ENCODE measurements at places on chromosomes 1 and 21.

DNA sequence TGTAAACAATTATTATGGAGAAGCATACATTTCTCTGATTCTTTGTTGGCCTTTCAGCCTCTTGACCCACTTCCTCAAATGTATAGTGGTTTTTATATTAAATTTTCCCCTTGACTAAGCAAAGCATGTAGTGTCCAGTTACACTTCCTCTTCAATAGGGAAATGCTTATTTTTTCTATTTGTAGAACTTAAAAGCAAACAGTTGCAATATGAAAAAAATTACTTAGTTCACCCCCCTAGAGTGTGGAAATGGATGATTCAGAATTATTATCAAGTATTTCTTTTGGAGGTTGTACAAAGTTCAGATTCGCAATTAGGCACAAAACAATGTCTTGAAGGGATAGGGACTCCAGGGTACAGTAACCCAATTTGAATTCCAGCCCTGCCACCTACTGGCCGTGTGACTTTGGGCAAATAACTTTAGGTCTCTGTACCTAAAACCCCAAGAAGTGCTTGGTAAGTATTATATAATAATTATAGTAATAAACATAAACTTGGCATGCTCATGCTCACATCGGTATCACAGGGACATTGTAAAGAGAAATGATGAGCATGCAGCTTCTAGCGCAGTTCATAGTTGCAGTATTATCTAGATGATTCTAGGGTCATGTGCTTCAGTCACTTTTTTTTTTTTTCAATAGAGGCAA, 28.6 kb upstream of the IFNGR2 start:
- DNase-seq, result peak; percentile 63

GRCh38 chr1:246200738-246201137, 306.3 kb downstream of the SMYD3 start:
- no peak for DNase-seq

- DNase-seq, result no peak
Observed at GRCh38 chr1:52709016-52709415, 10.9 kb upstream of the COA7 start.

DNA sequence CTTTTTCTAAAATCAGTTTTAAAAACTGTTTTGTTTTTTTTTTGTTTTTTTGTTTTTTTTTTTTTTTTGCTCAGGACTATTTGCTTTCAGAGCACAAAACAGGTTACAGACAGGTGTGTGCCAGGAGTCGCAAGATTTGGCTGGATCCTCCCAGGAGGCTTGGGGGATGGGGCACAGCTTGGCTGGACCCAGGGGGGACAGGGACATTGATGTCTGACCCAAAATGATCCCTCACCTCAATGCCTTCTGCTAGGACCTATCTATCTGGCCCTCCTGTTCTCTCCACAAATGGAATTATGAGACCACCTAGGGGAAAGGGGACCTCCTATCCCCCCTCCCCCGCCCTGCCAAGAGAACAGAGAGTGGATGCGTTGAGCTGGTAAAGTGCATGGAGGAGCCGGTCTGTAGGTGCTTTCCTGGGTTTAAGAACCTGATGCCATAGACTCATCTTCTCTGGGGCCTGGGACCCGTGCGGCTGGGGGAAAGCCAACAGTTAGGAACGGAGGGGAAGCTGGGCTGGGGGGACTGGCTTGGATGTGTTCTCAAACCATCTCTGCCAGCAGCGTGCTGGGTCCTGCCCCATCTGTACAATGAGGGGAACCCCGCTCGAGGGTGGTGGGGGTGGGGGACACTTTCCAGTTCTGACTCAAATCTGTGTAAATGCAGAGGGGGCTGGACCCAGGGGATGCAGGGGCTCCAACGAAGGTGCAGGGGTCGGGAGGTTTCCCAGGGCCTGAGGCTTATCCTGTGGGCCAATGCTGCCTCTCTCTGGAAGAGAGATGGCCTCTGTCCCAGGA, 28.9 kb downstream of the RUNX3 start:
- no peak for DNase-seq

GRCh38 chr1:180173451-180173850, 18.8 kb downstream of the QSOX1 start:
- DNase-seq, result no peak

DNA sequence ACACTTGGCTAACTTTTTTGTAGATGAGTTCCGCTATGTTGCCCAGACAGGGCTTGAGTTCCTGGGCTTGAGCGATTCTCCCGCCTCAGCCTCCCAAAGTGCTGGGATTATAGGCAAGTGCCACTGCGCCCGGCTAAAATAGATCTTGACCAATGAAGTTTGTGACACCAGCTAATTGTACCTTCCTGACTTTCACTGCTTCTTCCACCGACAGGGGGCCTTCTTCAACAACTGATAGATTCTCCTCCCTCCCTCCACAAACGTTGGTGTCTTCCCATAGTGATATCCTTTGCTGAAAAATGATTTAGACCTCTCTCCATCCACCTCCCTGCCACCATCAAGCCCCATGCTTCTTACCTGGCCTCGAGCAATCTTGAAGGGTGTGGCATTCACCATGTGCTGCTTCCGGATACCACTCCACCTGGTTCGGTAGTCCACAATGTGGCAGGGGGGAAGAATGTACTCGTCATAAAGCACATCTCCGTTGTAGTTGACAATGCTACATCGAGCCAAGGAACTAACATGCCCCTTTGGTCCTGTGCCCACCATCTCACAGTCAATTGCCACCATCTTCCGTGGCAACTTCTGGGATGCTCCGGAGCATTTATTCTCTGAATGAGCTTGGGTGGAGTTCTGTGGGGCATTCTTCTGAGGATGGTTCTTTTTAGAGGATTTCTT, 1.6 kb upstream of the METTL25B start:
- DNase-seq, result peak; percentile 71

GRCh38 chr1:217891966-217892365, 260.8 kb downstream of the SPATA17 start:
- peak; percentile 52 for DNase-seq

DNA sequence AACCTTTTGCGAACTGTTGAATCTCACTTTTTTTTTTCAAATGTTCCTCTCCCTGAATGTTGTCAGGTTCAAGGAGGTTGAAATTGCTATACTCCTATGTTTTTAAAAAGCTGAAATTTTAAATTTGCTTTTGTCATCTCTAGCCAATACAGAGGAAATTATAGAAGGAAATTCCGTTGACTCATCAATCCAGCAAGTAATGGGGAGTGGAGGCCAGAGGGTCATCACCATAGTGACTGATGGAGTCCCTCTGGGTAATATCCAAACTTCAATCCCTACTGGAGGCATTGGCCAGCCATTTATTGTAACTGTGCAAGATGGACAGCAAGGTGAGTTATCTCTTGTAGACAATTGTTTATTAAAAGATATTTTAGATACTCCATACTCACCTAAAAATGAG, 36.3 kb downstream of the GABPB2 start:
- DNase-seq, result peak; percentile 56

GRCh38 chr1:164636757-164637156, 77.8 kb downstream of the PBX1 start:
- no peak for DNase-seq

GRCh38 chr1:156677616-156678596, 699 bp upstream of the NES start:
- DNase-seq, result peak; percentile 70

GRCh38 chr21:34004974-34005373, 68.4 kb upstream of the MRPS6 start:
- no peak for DNase-seq

DNA sequence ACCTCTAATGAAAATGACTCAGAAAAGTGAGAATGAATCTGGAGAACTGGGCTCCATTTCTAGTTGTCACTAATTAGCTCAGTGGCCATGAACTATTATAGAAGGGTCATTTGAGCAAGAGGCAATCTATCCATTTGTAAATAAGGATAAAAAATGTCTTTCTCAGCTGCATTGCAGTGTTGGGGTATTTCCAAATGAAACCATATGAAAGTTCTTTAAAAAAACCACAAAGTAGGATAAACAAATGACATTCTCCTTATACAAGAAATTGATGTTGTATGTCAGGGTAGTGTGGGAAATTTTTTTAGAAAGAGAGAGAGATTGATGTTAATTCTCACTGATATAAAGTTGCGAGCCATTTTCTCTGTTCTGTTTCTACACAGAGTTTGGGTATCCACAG, 26.0 kb downstream of the FMO3 start:
- DNase-seq, result no peak

- no peak for DNase-seq
Observed at GRCh38 chr21:35020436-35020835, 28.7 kb downstream of the RUNX1 start.

DNA sequence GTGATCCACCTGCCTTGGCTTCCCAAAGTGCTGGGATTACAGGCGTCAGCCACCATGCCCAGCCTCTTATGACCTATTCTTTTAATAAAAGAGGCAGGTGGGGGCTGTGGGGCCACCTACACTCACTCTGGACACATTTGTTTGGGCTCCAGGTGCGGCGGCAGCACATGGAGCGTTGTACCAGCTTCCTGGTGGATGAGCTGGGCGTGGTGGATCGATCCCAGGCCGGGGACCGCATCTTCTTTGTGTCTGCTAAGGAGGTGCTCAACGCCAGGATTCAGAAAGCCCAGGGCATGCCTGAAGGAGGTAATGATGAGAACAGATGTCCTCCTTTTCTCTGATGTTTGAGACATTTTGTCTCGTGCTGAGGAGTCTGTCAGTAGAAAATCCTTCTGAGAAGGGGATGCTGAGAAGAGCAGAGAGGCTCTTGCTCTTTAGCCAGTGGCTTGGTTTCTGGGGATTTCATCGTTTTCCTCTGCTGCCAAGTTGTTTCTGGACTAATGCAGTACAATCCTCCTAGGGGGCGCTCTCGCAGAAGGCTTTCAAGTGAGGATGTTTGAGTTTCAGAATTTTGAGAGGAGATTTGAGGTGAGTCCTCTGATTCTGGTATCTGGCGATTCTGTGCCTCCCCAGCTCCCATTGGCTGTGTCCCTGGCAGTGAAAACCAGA, 17.9 kb upstream of the MIIP start:
- DNase-seq, result no peak

DNA sequence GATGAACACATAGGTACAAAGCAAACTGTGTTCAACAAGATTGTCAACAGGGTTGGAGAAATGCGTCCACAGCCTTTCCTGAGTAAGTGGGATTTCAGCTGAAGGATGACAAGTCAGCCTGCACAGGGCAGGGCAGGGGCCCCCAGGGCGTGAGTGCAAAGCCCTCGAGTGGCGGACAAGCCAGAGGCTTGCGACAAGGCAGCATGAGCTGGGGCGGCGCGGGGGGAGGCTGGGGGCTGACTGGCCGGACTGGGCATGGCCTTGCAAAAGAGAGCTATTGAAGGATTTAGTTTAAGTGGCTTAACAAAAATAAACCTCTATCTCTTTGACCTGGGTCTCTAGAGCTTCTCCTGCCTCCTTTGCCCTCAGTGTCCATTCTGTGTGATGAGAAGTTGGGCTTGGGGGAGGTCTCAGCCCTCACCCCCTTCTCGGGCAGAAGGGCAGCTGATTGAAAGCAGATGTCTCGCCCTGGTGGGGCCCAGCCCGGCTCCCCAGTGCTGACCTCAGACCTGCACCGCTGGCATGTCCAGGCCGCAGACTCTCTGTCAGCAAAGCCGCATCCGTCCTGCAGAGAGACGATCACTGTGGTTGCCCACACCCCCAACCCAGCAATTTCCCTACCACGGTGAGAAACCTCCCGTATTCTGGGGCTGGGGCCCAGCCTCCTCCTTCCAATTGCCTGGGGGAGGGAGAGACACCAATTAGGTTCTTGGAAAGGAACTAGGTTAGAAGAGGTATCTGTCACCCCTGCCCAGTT, 24.3 kb upstream of the EPS8L3 start:
- DNase-seq, result no peak

GRCh38 chr1:221573756-221574155, 168.1 kb downstream of the DUSP10 start:
- DNase-seq, result no peak

GRCh38 chr1:24805534-24806301, 60.5 kb downstream of the CLIC4 start:
- peak; percentile 76 for DNase-seq

DNA sequence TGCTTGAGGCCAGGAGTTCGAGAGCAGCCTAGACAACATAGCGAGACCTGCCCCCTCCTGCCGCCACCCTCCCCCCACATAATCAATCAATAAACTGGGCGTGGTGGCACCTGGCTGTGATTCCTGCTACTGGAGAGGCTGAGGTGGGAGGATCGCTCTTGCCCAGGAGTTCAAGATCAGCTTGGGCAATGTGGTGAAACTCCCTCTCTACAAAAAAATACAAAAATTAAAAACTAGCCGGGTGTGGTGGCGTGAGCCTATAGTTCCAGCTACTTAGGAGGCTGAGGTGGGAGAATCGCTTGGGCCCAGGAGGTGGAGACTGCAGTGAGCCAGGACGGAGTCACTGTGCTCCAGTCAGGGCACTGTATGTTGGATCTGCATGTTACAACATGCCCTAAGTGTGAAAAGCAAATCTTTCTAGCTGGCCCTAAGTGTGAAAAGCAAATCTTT, 7.0 kb upstream of the MDM4 start:
- no peak for DNase-seq

GRCh38 chr1:60255565-60255964, 182.0 kb upstream of the C1orf87 start:
- peak; percentile 84 for DNase-seq

DNA sequence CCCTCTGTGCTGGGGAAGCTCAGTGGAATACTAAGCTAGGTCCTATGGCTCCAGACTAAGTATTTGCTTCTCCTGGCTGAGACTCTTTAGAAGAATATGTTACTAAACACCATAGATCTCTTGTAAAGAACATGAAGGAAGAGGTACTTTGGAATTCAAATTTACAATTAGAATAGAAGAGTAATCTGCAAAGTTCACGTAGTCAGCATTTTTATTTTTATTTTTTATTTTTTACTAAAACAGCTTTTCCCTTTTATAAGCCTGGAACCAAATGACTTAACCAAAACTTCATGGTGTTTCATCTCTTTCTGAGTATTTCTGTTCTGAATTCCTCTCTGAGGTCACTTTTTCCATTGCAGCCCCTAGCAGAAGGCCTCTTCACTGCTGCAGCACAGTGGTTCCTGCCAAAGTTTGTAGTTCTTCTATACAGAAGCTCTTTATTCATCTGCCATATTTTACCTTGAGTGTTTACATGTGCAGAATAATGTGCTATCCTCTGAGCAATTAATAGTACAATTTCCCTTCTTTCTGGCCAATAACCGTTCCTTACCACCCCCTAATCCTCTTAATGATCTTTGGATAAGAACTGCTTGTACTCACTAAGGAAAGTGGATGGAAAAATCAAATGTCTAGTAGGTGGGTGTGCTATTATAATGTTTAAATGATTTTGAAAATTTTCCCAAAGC, 27.2 kb downstream of the TSEN15 start:
- no peak for DNase-seq

GRCh38 chr1:89022167-89022959, at the start of gene GBP3:
TSS of gene GBP3 (minus strand) at chr1:89022866. CDS start at chr1:89020721, 2,145 bp downstream.
- DNase-seq, result peak; percentile 65

DNA sequence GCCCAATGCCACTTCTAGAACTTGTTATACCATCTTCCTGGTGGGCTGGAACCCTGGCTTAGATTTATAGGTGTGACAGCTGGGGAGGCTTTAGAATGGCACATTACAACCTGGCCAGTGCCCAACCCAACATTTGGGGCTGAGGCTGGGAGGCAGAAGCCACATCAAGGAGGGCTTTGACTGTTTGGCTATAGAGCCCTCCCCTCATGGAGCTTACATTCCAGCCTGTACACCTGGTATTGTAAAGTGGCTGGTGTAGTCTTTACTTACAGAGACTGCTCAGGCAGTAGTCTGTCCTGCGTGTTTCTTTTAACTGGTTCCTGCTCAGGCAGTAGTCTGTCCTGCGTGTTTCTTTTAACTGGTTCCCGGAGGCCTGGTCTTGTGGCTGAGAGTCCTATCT, 10.0 kb upstream of the SLC2A1 start:
- no peak for DNase-seq

GRCh38 chr1:40760984-40761383, 22.6 kb upstream of the KCNQ4 start:
- no peak for DNase-seq

GRCh38 chr1:9688599-9688998, 37.1 kb downstream of the PIK3CD start:
- no peak for DNase-seq

- DNase-seq, result no peak
Observed at GRCh38 chr1:151720554-151720953, 768 bp upstream of the RIIAD1 start.
